ENCODE measurements at places on chromosomes 6 and 20.

DNA sequence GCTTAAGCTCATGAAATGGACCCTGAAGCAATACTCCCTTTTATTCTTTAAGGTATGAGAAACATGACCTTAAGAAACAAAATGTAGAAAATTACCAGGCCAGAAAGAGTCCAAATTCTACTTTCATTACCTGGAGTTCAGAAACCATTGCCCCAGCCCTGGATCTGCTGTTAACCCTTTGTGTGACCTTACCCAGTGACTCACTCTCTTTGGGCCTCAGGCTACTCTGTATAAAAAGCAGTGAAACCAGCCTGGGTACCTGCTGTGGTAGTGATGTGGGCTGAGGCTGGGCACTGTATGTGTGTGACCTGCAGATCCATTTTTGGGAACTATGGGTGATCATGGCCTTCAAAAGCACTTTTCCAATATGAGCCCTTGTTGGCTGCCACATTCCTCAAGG lies 47.2 kb downstream of the SLC9A8 start:
- no peak for DNase-seq

DNA sequence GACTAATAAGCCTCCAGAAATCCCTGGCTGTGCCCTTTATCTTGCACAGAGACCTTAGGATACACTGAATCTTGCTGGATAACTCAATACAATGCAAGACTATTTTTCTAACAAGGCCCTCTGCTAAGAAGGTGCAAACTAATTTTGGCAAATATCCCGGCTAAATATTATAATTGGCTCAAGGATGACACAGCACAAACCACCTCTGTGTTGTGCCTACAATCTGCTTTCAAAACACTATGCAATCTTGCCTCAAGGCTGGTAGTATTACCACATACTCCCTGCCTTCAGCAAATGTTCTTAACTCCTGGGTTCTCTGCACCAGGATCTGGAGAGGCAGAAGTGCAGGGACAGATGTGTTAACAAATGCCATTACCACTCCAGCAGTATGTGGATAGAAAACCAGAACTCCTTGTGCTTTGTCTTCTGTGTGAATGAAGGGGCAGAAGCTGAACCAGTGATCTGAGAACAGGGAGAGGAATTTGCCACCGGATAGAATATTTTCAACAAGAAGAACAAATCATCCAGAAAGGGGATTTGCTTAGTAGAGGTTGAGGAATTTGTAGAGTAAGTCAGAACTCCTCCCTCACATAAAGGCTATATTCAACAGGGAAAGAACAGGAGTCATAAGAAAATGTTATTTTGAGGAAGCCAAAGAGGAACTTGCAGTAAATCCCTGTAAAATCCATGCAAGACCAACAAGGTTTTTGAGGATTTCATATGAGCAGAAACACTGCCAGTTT lies 74.1 kb upstream of the SLC4A11 start:
- no peak for DNase-seq

DNA sequence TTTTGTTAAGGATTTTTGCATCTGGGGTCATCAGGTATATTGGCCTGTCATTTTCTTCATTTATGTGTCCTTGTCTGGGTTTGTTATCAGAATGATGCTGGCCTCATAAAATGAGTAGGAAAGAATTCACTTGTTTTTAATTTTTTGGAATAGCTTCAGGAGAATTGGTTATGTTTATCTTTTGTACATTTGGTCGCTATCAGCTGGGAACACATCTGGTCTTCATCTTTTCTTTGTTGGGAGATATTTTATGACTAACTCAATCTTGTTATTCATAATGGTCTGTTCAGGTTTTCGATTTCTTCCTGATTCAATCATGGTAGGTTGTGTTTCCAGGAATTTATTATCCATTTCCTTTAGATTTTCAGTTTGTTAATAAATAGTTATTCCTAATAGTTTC lies 207.5 kb upstream of the ASCC3 start:
- no peak for DNase-seq

DNA sequence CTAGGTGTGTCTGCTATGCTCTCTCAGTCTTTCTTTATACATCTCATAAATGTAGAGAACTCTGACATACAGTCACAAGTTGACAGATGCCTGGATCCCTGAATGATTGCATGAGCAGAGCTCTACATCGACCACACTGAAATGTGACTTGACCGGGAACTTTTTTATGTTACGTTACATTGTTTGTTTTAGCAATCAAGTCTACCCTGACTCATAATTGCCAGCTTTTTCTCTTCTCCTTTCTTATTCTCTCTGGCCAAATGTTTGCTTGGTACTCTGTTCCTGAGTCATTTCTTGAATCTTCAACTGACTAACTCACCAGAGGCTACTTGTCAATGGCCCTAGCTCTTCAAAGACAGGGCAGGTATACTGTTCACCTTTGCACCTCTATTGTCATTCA lies 213.6 kb upstream of the DTNBP1 start:
- no peak for DNase-seq

- no peak for DNase-seq
Measured at GRCh38 chr6:343960-344815, 47.4 kb upstream of the IRF4 start.

GRCh38 chr6:123804014-123804786 lies 535 bp downstream of the NKAIN2 start:
- no peak for DNase-seq

DNA sequence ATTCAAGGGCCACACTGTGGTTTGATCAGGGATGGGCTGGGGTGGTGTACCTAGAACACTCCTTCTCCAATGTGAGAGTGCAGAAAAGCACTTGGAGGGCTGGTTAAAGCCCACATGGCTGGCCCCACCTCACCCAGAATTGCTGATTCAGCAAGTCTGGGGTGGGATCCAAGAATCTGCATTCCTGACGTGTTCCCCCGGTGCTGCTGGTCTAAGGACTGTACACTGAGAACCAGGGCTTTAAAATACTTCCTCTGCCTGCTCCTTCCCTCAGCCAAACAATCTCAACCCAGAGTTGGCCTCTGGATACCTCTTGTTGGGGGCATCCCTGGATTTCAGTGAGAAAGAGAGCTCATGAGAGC lies 13.4 kb upstream of the OCSTAMP start:
- DNase-seq, result no peak

- no peak for DNase-seq
Measured at GRCh38 chr6:89797317-89797716, 22.3 kb downstream of the MDN1 start.

DNA sequence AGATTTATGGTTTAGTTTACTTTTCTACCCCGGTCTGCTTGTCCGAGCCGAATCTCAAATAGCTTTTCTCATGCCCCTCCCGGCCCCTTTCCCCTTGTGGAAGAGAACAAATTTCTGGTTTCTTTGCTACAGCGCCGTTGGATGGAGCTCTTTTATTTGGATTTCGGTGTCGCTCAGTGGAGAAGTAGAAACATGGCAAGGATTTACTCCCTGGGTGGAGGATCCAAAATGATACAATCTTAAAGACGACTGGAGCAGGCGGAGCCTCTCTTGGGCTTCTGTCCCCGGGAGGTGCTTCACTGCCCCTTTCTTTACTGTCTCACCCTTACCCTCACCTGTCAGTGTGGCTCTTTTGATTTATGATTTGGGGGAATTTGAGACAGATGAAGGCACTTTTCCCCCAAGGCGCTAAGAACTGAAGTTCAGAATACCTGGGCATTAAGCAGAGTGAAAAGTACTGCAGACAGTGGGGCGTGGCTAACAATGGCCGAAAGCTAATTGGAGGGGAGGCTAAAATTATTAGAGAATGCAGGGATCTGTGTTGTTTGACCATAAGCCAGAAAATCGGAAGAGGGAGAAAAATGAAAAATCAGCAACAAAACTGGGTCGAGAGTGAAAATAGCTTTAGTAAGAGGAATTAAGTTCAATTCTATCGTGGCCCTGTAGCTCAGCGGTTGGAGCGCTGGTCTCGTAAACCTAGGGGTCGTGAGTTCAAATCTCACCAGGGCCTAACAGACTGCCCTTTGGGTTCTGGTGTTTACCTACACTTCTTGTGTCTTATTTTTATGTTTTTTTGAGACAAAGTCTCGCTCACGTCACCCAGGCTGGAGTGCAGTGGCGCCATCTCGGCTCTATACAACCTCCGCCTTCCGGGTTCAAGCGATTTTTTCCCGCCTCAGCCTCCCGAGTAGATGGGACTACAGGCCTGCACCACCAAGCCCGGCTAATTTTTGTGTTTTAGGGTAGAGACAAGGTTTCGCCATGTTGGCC lies 145.1 kb upstream of the ZNF184 start:
- no peak for DNase-seq

GRCh38 chr6:167113935-167114910 lies 8.7 kb upstream of the CCR6 start:
- DNase-seq, result no peak

GRCh38 chr6:138278326-138278725 lies 60.0 kb upstream of the PBOV1 start:
- no peak for DNase-seq

DNA sequence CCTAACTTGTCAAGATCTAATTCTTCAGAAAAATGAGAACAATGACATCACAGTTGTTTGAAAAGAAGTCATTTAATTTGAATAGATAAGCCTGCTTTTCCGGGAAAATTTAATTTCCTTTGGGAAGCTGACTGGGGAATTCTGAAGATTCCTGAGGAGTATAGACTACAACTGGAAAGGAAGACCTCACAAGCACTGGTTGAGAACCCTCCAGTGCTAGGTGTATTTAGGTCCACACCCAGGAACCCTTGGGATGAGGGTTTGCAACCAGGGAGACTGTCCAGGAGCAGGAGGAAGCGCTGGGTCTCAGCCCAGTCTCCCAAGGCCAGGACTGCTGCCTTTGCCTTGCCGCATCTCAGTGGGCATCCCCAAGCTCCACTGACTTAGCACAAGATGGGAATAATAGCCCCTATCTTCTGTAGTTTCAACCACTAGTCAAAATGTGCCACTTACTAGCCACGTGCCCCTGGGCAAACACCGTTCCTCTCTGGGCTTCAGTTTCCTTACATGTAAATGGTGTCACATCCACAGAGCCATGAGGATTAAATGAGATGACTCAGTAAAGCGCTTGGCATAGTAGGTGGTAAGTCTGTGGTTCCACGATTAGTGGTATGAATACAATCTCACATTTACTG lies 6.9 kb upstream of the CD93 start:
- no peak for DNase-seq

DNA sequence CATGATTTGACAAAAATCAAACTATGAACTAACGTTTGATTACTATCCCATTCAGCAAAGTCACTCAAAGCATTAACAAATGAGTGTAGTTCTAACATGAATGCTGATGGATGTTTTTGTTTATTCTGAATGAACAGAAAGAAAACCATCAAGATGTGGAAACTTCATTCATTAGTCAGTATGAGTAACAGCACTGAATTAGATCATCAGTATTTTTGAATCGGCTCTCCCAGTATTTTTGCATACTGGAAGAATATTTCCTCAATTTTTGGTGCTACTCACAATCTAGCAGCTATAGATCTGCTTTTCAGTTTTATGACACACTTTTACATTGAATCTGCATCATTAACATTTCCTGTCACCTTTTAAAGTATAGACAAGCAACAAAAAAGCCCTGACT lies 63.8 kb upstream of the CD83 start:
- DNase-seq, result no peak

- DNase-seq, result no peak
Measured at GRCh38 chr6:110714143-110714542, 101.1 kb downstream of the CDK19 start.

DNA sequence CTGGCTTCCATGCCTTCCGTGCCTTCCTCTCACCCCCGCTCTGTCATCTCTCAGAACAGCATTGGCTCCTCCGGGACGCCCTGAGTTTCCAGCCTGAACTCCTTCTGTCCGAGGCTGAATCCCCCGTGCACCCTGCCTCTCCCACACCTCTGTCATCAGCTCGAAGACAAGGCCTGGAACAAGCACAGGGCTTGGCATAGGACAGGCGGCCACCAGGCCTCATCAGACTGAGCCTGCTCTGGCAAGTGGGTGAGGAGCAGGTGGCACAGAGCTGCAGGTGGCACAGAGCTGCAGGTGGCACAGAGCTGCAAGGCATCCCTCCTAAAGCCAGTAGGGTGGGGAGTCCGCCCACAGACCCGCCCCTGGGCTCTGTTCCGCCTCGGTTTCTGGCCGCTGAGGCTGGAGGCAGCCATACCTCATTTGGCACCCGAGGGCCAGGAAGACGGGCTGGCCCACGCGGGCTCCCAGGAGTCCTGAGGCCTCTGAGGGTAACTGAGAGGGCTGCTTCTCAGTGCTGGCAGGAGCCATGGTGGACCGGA lies 60.2 kb downstream of the EZR start:
- no peak for DNase-seq

- DNase-seq, result no peak
Measured at GRCh38 chr6:19719691-19720128, 117.5 kb upstream of the ID4 start.

DNA sequence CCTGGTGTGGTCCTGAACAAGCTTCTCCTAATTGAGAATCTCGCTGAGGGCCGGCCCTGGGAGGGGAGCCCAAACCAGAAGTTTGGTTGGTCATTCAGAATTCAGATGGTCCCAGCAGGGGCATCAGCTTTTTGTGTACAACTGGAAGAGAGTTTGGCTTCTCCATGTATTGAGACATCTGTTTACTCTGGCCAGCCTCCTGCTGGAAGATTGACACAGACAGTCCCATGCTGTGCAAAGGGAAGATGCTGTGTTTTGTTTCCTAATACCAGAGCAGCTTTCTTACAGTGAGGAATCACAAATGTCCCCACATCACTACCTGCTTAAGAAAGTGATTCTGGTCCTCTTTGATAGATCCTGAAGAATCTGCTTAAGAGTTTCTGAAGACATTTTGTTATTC lies 97.8 kb downstream of the PLEKHG1 start:
- no peak for DNase-seq

DNA sequence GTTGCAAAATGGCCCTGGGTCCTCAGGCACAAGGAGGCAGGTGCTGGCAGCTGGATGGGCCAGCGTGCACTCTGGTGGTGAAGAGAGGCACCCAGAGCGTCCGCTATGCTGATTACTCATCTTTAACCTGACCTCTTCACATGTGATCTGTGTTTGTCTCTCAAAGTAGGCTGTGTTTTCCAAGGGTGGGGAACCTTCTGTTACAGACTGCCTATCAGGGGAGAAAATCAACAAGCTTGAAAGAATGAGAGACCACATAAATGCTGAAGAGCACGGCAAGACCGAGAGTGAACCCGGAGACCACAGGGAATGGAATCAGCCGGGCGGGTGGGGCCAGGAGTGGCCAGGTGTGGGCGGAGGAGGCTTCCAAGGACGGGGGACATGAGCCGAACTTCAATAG lies 16.2 kb downstream of the BNIP5 start:
- no peak for DNase-seq

DNA sequence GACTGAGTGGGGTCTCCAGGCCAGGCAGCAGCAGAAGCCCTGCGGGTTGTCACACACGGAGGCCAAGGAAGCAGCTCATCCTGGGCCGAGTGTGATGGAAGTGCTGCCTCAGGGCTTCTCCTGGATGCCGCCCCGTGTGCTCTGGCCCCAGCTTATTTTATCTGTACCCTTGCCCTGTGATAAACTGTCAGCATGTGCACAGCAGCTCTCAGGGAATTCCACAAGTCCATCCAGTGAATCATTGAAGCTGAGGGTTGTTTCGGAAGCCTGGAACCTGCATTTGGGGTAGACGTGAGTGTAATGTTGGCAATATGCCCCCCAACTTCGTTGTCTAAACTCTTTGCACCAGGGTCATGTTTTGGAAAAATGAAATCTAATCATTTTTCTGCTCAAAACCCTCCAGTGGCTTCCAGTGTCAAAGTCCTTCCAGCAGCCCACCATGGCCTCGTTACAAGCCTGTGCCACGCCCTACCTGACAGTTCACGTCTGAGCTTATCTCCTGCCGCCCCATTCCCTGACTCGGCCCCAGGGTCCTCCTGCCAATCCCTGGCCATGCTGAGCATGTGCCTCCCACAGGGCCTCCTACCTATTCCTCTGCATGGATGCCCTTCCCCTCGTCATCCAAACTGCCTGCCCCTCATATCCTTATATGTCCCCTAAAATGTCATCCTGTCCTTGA lies 168.1 kb upstream of the THBS2 start:
- no peak for DNase-seq

Measured in stimulated activated CD4-positive, alpha-beta T cell treated with anti-CD3 and anti-CD28 coated beads, Interleukin-2, amount 100 ng/mL, for 4 hours (primary cell).